Smooth muscle cell of bladder (primary cell): ENCODE measurements at places on chromosomes 1 and 21. TPM values are rescaled to one million over a fixed set of nuclear protein-coding genes. Genes with fewer than 3 reads are reported as not detected.

The BATF3 gene
- 0.65 and 0.71 TPM in 2 replicates for total RNA-seq

The NHLH1 gene
- under 0.01 TPM in 1 of 2 replicates, not detected in the other for total RNA-seq

The OR2L2 gene
- under 0.01 TPM in 1 of 2 replicates, not detected in the other for total RNA-seq

The SMIM11 gene
- 8.1 and 19.4 TPM in 2 replicates for total RNA-seq

The AMY1B gene
- total RNA-seq, result not detected in 2 replicates

The AK5 gene
- 14.0 and 16.9 TPM in 2 replicates for total RNA-seq

The TRPM2 gene
- total RNA-seq, result under 0.01 TPM in 2 replicates
